Esophagus squamous epithelium (tissue), 5 donors: ENCODE measurements at places on chromosomes 3 and 15.

GRCh38 chr3:55756976-55757375, 269.9 kb upstream of the WNT5A start:
- DNase-seq = no peak

DNA sequence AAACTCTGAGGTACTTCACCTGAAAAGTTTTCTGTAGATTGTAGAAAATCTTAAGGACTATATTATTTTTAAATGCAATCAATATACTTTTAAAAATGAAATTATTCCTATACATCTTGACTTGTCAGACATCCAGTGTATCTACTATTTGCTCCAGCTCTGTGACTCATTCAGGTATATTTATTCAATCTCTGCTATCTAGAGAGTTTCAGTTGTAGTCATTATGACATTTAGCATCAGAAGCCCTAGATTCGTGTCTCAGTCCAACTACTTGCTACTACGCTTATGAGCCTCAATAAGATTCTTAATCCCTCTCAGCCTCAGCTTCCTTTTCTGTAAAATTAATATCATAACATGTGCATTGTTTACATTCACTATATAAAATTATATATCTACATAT, 22.3 kb upstream of the EIF1B start:
- no peak for DNase-seq

DNA sequence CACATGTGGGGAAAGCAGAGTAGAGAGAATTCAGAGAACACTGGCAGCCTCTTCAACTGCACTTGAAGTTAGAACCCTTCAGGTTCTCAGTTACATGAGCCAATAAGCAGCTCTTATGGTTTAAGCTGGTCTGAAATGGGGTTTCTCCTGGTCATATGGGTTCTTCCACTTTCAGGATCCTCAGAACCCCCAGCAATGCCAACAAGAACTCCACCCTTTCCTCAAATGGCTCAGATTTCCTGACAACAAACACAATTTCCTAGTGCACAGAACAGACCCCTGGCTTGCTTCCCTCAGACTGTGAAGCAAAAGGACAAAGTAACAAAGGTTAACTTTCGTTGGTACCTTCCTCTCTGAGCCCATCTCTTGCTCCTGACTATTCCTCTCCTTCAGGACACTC, 23.9 kb upstream of the FRMD4B start:
- no peak for DNase-seq

DNA sequence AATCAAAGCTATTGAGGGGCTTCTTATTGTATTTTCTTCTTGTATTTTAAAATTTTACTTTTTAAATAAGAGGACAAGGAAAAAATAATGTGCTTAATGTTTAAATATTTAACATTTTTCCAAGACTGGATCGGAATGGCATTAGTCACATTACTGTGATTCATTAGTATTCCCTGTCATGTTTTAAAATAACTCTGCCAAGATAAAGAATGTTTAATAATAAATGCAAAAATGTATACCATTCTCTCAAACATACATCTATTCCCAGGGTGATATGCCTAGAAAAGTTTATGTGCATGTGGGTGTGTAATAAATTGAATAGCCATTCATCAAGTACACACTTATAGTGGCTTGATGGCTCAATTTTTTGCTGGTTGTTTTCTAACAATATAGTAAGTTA, 936.1 kb downstream of the PLOD2 start:
- no peak for DNase-seq

- no peak for DNase-seq
Observed at GRCh38 chr3:20346369-20346768, 160.4 kb upstream of the SGO1 start.

GRCh38 chr3:177597311-177598096, 400.2 kb upstream of the TBL1XR1 start:
- no peak for DNase-seq

DNA sequence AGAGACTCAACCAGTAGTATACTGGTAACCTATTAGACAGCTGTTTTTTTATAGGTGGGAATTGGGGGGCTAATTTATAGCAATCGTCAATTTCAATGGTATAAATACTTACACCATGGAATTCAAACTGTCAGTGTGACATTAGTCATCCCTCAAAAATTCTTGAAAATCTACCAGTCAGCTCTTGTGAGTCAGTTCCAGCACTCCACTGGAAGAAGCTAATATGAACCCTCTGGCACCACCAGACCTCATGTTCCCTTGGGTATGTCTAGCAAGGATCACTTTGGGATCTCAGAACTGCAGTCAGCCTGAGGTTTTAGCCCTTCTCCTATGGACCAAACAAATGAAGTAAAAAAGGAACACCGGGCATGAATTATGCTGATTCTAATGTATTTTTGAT, 11.8 kb upstream of the UACA start:
- no peak for DNase-seq

GRCh38 chr3:13645801-13646637, 97.1 kb downstream of the FBLN2 start:
- no peak for DNase-seq

- no peak for DNase-seq
Observed at GRCh38 chr3:28150465-28151206, 90.8 kb upstream of the CMC1 start.
